ENCODE measurements at places on chromosomes 7 and 10. TPM values are rescaled to one million over a fixed set of nuclear protein-coding genes. Genes with fewer than 3 reads are reported as not detected.

GRCh38 chr7:15236952-15237351 is 324.9 kb downstream of the AGMO start:
- DNase-seq = no peak

- DNase-seq = no peak
Observed at GRCh38 chr10:63627881-63628296, 106.7 kb downstream of the REEP3 start.

DNA sequence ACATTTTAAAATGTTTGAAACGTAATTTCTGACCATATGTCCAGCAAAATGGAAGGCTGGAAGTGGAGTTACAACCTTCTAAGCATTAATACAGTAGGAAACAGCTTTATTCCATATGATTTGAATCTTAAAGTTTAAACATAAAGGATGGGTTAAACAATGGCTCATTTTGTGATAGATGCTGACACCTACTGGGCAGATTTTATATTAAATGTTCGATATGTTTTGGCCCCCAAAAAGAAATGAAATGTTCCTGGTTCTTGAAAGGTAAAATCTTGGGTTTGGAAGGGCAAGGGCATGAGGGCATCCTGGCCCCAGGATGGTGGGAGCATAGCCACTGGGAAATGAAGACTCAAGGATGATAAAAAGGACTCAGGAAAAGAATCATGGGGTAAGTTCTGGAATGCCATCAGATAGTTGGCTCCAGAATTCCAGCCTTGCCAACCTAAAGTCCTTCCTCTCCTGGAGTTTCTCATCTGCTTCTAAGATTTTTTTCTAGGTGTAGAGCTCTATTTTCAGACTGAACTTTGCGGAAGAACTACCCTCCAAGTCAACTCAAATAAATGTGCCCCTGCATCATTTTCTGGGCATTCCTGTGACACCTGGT is 34.6 kb upstream of the SLC35G1 start:
- DNase-seq = peak; percentile 12

DNA sequence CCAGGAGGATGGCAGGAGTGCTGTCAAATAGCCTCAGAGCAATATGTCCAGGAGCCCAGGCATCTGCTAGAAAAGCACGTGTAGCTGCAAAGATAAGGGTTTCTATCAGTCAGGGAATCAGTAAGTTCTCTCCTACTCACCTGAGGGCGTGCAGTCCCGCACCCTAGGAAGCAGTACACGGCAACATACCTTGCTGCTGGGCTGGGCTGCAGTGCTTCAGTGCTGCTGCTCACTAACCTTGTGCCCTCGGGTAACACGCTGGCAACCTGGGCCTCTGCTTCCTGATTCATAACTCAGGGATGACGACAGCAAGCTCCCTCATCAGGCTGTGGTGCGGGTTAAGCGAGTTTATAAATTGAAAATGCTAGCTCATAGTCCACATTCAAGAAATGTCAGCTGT is 29.5 kb upstream of the CCNY start:
- peak; percentile 96 for DNase-seq

DNA sequence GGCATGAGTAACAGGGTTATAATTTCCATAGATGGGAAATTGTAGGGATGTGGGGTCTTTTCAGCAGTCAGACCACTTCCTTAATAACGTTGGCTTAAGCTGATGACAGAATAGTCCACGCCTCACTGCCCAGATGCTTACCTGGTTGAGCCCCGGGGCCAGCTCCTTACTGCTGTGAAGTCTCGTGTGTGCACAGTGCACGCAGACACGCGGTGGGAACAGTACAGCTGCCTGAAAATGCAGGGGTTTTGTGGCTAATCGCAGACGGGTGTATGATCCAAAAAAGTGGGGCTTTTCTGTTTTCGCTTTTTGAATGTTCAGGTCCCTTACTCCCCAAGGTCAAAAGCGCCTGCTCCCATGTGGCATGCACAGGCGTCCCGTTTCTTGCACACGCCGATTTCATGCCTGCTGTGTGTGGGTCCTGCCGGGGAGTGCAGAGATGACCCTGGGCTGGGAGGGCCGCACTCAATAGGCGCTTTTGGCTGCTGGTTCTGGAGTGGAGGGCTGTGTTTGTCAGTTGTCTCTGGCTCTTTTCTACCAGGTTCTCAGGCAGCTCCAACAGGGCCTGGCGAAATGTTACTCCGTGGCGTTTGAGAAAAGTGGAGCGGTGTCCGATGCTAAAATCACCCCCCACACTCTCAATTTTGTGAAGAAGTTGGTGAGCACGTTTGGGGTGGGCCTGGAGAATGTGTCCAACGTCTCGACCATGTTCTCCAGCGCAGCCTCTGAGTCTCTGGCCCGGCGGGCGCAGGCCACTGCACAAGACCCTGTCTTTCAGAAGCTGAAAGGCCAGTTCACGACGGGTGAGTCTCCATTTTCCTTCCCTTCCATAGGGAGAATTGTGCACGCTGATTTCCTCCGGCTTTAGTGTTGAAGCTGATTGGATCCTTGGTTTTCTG is 116.0 kb downstream of the TRRAP start:
- DNase-seq = no peak

MKLN1 gene
- 20.0 TPM for total RNA-seq
